ENCODE measurements at places on chromosomes 5 and 9. TPM values are rescaled to one million over a fixed set of nuclear protein-coding genes. Genes with fewer than 3 reads are reported as not detected.
A peak's percentile ranks its signal among the peaks of the same experiment; 100 is the strongest.

DNA sequence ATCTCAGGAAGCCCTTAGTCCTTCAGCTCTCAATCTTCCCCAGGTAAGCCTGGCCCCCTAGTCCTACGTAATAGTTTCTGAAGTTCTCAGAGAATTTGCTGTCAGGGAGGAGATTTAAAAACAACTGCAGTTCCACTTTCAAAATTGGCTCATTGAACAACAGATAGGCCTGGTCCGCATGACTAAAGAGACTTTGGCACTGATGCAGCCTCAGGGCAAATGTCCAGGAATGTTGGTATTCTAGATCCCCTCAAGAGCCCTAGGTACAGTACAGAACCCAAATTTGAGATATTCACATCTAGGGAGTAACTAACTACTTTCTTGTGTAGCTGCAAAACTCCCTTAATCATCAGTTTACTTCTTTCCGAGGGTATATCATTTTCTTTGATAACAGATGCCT lies 162.8 kb downstream of the GABRG2 start:
- peak; percentile 73 for DNase-seq

Gene DDX4
- total RNA-seq = not detected

- no peak for DNase-seq
Observed at GRCh38 chr5:124111886-124112285, 599.9 kb downstream of the CSNK1G3 start.

Gene ADRA1B
- 2.4 TPM for total RNA-seq

GRCh38 chr9:4740388-4740637 lies 689 bp downstream of the AK3 start:
- no peak for DNase-seq

- DNase-seq = no peak
Observed at GRCh38 chr5:125583321-125584139, 837.1 kb upstream of the ZNF608 start.

Gene TLR4
- 18.1 TPM for total RNA-seq

DNA sequence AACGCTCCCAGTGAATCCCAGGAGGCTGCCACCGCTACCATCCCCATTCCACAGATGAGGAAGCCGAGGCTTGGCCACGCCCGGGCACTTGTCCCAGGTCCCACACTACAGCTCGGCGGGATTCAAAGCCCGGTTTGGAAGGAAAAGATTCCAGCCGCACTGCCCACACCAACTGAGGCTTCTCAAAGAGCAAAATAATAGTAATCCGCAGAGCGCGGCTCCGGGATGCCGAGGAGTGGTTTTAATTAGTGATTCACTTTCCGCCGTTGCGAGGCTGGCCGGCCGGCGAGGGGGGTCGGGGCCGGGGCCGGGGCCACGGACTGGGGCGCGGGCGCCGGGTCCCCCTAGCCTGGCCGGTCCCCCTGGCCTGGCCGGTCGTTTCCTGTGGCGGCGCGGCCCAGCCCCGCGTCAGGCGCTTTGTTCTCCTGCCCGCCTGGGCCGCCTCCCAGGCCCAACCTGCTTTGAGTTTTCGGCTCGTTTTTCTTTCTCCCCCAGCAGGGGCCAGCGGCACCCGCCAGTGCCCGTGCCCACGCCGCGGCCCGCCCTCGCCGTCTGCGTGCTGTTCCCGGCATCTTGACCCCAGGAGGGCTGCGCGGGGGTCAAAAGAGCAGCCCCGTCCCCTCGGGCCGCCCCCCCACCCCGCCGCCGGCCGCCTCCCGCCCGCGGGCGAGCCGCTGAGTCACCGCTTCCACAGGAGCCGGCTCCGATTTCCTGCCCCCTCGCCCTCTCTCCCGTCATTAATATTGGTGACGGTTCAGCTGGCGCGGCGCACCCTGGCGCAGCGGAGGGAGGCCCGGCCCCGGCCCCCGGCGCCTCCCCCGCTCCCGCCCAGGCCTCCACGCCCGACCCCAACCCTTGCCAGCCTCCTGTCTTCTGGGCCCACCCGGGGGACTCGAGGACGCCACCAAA lies 31.2 kb downstream of the FGF18 start:
- peak; percentile 82 for DNase-seq

GRCh38 chr5:142204219-142204618 lies 95.6 kb downstream of the NDFIP1 start:
- no peak for DNase-seq

DNA sequence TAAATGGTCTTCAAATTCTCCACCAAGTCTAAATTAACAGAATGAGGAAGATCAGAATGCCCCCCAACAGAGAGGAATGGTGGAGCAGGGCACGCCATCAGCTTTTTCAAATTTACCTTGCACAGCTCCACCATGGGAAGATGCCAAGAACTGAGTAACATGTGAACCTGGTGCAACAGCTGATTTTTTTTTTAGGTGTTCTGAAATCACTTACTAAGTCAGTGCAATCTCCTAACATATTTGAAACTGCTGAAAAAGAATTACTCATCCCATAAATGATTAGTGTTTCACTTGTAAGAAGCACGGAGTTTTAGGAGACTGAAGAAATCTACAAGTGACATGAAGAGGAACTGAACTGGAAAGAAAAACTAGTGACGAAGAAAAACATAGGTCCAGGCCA lies 5.1 kb downstream of the TMEM245 start:
- no peak for DNase-seq

Gene ARID3C
- total RNA-seq = not detected

DNA sequence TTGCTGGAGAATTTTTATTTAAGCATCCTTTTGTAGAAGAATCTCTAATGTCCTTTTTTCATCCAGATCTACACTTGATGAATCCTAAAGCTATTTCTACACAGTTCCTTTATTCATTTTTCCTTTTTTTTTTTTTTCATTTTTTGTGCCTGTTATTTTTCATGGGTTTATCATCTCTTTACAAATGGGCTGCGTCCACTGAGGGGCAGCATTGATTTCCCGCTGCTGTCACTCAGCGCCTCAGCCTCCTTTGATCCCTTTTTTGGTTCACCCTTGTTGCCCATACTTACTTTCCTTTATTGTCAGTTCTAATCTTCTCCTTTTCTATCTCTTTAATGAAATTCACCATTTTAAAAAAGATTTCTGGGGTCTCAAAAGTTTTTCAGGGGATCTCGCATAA lies 5.7 kb upstream of the MSMP start:
- DNase-seq = no peak

DNA sequence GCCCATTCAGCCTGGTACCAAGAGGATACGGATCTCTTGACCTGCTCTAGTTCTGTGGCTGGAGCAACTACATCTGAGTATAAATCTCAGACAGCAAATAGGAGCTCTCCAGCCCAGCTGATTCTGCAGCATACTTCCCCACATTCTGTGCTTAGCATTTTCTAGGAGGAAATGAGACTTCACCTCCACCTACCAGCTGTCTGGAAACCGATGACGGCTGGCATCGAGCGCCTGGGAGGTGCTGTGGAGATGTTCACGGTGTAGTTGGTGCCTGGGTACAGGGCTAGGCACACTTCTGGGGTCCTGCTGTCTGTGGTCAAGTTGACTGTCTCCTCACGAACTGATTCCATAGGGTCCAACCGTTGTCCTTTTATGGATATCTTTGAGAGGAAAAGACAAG lies 63.6 kb downstream of the SUSD1 start:
- no peak for DNase-seq

Gene SNX18
- total RNA-seq = 12.8 TPM

DNA sequence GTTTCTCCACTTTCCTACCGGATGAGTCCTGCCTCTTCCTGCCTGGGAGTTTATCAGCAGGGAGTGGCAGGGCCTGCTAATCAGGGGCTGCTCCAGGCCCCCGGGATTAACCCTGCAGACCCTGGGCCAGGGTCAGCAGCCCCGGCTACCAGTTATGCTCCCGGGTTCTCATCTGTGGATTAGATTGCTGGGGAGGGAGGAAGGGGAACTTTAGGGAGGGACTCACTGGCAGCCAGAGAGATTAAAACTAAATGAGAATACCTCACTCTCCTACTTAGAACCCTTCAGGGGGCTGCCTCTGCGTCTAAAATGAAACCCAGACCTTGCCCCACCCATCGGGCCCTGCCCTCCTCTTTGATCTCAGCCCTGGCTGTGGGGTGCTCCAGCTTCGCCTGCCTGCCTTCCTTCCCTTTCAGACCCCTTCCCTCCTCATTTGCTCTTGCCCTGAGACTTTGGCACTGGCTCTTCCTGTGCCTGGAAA lies 130.5 kb upstream of the HAND1 start:
- DNase-seq = no peak

DNA sequence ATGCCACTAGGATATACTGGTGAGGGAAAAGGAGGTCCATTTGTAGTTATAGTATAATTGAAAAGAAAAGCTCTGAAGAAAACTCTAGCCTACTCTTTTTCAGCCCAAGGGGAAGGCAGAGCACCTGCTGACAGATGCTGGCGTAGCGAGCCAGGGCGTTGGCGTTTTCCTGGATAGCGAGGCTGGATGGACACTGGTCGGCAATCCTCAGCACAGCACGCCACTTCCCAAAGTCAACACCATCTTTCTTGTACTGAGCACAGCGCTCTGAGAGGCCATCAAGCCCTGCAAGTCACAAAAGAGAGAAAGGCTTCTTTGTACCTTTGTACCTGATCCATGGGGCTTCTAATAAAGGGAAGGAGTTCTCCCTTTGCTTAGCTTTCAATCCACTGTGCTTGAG lies 8.2 kb downstream of the ALDOB start:
- no peak for DNase-seq

Gene TLX3
- total RNA-seq = not detected

- no peak for DNase-seq
Observed at GRCh38 chr5:54700986-54701578, 183.5 kb downstream of the SNX18 start.

Gene SLC6A18
- not detected for total RNA-seq

DNA sequence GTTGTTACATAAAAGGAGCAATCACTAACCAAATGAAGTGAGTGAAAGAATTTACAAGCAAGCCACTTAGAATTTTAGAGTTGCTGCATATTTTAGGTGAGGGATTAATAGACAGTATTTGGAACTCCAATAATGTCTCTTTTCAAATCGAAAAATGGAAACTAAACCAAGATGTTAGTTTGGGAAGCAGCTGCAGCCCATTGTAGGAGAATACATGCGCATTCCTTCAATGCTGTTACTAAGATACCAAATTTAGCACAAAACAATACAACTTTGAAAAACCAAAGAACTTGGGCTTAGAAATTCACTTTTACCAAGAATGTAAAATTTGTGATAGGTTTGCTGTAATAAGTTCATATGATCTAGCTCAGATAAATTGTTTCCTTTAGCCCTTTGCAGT lies 411.8 kb upstream of the CDH6 start:
- no peak for DNase-seq

Gene MARCHF11
- total RNA-seq = 1.3 TPM

DNA sequence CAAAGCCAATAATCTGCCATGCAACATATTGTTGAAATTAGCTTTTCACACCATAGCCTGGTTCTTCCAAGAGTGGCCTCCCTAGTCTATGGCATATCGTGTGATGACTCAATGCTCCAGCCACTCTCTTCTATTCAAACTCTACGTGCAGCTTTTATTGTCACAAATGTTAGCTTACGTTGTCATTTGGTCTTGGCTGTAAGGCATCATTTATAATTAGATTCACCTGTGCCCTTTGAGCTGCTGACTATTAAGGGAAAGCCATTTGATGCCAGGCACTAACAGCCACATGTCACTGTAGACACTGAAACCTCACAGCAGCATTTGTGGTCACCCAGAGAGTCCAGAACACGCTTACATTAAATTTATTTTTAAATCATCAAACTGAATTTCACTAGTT lies 66.8 kb downstream of the APBA1 start:
- DNase-seq = no peak

Measured in right cardiac atrium (tissue), 5 donors.